Fibroblast of skin of left quadriceps (primary cell): ENCODE measurements at places on chromosomes 16 and 17.
A peak's percentile ranks its signal among the peaks of the same experiment; 100 is the strongest.

GRCh38 chr16:66275775-66276428, 90.6 kb upstream of the CDH5 start:
- DNase-seq = peak; percentile 47

DNA sequence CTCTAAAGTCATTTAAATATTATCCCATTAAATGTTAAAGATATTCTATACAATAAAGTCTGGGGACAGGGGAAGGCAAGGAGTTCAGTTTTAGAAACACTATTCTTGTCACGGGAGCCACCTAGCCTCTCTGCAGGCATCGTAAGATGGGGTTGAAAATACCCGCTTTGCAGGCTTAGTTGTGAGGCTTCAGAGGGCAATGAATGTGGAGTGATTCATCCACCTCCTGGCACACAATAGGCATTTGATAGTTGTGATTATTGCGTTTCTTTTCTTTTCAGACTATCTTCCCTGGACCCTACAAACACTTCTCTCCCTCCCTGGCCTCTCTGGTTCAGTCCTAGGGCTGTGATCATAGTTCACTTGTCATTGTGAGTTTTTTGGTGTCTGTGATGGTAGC, 19.6 kb downstream of the GLP2R start:
- no peak for DNase-seq

DNA sequence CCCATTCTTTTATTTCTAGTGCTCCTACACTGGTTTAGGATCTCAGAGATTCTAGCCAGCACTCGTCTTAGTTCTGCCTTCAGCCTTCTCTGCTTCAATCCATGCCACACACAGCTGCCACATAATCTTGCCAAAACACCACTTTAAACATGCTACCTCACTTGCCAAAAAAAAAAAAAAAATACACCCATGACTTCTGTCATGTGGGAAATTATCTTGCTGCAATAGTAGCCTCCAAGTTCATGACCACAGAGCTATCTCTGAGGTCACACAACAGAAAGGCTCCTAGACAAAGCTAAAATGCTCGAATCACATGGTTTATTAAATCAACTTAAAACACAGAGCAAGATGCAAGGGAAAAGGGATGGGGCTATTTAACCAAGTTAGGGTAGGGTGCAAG, 18.1 kb downstream of the FZD2 start:
- no peak for DNase-seq

DNA sequence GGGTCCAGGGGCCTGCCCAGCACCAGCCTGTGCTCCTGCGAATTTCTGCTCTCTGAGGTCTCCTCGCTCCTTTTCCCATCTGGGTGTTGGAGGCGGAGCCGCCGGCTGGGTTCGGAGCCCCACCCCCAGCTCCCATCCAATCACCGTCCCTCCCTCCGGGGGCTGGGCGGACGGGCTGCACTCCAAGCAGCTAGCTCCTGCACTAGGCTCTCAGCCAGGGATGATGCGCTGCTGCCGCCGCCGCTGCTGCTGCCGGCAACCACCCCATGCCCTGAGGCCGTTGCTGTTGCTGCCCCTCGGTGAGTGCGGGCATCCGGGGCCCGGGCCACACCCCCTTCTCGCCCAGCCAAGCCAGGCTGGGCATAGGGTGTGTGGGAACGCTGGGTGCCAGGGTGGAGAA, at the start of gene NRN1L:
Gene NRN1L (plus strand): TSS at position 202 of the 400 bp plus-strand sequence. CDS start 19 bp downstream, at position 221.
- peak; percentile 78 for DNase-seq

GRCh38 chr16:30757316-30757715, 4.5 kb downstream of the CFAP119 start:
- DNase-seq = no peak

DNA sequence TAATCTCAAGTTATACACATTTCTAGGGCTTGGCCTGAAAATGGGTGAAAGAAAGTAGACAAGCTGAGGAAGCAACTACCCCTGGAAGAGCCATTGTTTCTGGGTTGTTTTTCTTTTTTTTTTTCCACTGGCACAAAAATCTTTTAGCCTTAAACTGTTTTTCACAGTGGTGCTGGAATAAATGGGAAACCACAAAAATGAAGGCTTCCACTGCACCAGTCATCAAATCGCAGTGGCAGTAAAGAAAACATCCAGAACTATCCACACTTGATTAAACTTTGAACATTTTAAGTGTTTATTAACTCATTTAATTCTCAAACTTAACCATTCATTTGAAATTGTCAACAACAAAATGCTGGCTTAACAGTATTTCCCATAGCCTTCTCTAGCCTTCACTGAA, 14.3 kb downstream of the CMTM4 start:
- no peak for DNase-seq

- no peak for DNase-seq
Observed at GRCh38 chr16:86089991-86090390, 191.0 kb downstream of the IRF8 start.

- peak; percentile 20 for DNase-seq
Observed at GRCh38 chr17:34171245-34171818, 83.8 kb upstream of the CCL2 start.

DNA sequence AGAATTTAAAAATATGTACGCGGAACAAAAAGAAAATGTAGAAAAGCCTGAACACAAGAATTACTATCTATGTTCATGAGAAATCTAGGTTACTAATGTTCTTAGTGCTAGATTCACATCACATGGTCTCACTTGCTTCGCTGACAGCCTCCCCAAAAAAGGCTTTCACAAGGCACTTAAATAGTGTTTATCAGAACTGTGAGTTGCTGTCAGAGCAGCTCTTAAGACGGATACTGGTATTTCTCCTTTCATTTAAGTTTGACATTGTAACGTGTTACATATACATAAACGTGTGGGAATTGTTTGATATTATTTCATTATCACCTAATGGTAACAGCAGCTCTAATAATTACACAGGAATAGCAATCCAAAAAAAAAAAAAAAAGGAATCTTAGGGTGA, 150.9 kb downstream of the CDH8 start:
- no peak for DNase-seq

DNA sequence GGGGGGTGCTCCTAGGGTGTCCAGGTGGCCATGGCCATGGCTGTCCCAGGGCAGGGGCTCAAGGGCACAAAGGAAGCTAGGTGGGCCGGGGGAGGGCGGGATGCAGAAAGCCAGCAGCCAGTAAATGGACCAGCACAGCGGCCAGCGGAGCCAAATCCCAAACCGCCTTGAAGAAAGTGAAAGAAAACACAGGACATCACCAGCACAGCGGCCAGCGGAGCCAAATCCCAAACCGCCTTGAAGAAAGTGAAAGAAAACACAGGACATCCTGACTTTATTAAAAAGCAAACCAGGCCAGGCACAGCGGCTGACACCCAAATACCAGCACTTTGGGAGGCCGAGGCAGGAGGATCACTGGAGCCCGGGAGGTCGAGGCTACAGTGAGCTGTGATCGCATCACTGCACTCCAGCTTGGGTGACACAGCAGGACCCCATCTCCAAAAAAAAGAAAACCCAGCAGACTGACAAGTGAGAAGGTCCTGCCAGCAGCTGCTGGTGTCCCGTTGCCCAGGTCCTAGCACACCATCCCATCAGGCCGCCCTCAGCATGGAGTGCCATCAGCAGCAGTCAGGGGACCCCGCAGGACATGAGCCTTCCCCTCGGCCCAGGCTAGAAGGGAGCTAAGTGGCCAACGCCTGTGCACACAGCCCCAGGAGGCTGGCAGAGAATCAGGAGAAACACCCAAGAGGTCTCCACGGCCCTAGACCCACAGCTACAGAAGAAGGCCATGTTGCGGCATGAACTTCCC, 17.0 kb downstream of the SLC38A10 start:
- DNase-seq = no peak

- no peak for DNase-seq
Observed at GRCh38 chr16:65524231-65524630, 402.4 kb upstream of the CDH11 start.

- DNase-seq = no peak
Observed at GRCh38 chr16:83953796-83954576, 946 bp downstream of the OSGIN1 start.

- DNase-seq = no peak
Observed at GRCh38 chr17:66655861-66656260, 179.1 kb upstream of the CACNG5 start.

DNA sequence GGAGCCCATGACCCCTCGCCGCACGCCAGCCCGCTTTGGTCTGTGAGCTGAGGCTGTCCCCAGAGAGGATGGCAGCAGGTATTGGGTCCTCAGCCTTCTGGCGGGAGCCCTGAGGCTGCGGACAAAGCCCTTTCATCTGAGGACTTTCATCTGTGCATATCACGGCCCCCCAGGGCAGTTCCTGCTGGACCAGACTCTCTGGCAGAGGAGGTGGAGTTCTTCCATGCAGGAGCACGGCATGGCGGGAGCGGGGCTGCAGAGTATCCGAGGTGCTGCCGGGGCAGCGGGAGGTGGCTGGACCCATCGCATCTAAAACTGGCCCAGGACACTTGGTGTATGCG, 18.8 kb downstream of the DHX38 start:
- DNase-seq = no peak
